Umbilical cord (tissue), 2 donors: ENCODE measurements at places on chromosomes 3 and 15. TPM values are rescaled to one million over a fixed set of nuclear protein-coding genes. Genes with fewer than 3 reads are reported as not detected.
A peak's percentile ranks its signal among the peaks of the same experiment; 100 is the strongest.

DNA sequence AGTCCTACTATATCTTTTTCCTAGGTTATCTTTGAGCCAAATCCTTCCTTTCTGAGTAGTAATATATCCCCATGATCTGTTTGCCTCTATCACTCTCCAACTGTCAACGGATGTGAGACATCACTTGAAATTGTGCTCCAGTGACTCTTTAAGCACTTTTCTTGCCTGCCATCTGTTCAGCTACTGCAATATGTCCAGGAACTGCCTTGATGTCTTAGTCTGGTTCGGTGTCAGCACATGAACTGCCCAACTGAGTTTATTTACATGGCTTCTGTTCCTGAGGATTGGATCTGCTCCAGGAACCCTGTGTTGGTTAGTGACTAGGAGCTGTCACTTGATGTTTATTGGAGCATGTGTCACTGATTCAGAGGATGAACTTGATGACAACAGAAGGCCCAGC, 116.5 kb downstream of the SLC9A9 start:
- DNase-seq: no peak

GRCh38 chr3:146326875-146327543, 76.1 kb upstream of the PLSCR4 start:
- DNase-seq: peak; percentile 73

Gene XYLB
- 1.4 TPM for total RNA-seq

Gene ATP2B2
- 1.4 TPM for total RNA-seq

DNA sequence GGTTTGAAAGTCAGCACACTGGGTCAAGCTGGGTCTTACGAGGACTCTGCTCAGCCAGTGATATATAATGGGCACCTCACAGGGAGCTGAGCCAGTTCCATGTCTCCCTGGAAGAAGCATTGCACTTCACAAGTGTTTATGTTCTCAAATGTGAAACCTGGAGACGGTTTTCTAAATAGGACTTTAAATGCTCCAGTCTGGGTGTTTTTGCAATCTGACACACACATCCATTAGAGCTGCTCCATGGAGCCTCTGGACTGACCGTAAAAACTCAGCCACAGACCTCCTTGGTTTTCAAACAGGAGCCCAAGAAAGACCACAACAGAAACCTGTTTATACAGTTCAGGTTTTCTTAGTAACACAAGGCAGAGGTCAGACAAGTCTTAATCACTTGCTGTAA, 201.3 kb upstream of the LRIG1 start:
- no peak for DNase-seq

Gene SCG5
- total RNA-seq: 1.4 TPM

Gene ARRDC4
- total RNA-seq: 36.1 TPM

- DNase-seq: no peak
Measured at GRCh38 chr3:12138044-12138443, 20.7 kb downstream of the TIMP4 start.

GRCh38 chr15:60162968-60163355, 158.9 kb downstream of the FOXB1 start:
- no peak for DNase-seq

DNA sequence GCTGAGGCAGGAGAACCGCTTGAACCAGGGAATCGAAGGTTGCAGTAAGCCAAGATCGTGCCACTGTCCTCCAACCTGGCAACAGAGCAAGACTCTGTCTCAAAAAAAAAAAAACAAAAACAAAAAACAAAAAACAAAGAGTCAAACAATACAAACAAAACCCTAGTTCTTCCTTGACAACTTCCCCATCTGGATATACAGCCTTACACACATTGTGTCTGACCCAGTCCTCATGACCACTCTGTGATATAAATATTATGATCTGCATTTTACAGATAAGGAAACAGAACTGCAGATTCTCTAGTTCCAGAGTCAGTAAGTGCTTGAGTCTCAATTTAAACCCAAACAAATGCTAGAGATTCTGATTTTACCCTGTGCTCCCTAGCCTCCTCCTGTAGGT, 4.8 kb upstream of the ESYT3 start:
- no peak for DNase-seq

DNA sequence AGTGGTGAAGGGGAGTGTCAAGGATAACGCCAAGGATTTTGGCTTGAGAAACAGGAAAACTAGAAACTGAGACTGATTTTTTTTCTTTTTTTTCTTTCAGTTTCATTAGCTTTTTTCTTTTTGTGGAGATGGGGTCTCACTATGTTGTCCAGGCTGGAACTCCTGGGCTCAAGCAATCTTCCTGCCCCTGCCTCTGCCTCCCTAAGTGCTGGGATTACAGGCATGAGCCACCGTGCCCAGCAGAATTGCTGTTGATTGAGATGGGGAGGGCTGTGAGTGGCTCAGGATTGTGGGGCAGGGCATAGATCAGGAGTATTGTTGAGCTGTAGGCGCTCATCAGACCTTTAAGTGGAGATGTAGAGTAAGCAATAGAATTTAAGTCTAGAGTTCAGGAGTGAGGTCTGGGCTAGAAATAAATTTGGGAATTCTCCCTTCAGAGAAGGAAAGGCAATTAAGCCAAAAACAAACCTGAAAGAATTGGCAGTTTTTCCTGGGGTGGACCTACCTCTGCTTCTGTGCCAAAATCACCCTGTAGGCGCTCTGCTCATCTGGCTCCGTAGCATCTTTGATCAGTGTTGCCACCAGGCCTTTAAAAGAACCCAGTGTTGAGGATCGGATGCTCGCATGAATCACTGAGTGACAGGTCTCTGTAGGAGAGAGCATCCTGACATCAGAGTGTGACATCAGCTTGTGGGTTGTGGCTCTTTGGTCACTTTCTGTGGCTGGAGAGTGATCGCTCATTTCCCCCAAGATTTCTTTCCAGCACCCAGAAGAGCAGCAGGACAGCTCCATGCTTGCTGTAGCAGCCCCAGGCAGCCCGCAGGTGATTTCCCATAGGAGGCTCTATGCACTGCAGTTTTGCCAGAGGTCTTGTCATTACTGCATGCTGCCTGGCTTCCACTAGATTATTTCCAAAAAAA, 15.8 kb downstream of the ABHD17C start:
- DNase-seq: no peak

GRCh38 chr3:121819236-121819635, 15.6 kb downstream of the IQCB1 start:
- no peak for DNase-seq

GRCh38 chr3:43319794-43320193, 33.5 kb downstream of the SNRK start:
- DNase-seq: no peak
